ENCODE measurements at places on chromosomes 2 and 18.

GRCh38 chr2:233174137-233174536, 77.3 kb upstream of the ATG16L1 start:
- DNase-seq: no peak

DNA sequence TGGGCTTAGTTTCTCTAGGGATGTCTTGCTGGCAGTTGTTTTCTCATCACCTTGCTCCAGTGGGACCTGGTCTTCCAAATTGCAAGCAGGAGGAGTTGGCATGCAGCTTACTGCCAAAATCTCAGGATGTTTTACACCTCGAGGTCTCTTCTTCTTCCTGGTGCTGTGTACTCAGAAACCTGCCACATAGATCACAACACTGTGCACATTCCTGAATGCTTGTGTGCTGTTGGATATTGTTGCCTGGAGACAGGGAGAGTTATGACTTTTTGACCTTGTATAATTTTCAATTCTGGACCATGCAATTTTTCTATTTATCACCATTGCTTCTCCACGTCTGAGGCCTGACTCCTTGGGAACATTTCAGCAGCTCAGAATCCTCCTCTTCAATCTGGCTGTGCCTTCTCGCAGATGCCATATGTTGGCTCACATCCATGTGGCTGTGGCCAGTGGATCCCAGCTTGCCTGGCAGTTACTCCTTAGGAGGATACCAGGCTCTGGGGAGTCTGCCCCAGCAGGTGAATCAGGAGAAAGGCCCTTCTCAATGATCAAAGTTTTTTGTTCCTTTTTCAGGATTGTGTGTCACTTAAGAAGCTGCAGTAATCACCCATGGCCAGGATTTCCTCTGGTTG, 489.3 kb downstream of the TSN start:
- no peak for DNase-seq

DNA sequence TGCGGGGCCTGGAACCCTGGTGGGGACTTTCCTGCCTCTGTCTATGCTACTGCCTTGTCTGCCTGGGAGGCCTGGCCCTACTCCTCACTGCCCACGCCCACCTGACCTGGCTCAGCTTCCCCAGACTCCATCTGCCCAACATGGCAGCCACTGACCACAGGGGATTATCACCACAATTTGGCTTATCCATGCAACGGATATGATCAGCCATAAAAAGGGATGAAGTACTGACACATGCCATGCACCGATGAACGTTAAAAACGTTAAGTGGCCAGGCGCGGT, 5.9 kb upstream of the KCNF1 start:
- DNase-seq: no peak

DNA sequence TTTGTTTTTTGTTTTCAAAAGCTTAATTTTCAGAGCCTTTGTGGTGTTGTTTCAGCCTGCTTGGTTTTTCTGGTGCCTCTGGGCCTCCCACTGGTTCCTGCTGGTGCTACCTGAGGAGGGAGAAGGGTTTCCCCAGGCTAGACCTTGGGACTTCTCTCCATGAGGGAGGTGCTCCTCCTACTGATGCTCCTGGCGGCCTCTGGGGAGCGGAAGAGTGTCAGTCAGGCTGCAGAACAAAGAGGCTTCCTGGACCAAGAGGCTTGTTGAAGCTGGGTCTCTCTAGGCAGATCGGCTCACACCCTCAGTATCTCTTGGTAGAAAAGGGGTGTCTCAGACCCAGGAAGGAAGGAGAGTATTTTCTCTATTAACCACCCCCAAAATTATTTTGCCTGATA, 32.2 kb downstream of the RFX8 start:
- DNase-seq: no peak

DNA sequence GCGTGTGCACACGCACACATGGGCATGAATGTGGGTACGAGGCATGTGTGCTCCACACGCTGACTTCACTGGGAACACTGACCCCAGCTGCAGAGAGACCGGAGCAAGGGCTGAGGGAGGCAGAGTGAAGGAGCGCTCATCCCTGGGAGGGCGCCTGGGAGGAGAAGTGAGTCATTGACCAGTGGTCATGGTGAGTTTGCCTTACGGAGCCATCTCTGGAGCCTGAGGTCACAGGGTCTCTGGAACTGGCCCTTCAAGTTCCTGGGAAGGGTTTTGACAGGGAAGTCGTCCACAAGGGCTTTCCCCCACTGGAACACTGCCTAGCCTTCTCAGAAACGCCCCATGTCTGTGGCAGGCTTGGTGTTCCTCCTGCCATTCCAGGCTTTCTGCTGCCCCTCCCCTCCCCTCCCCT, 14.3 kb upstream of the TMEM185B start:
- DNase-seq: no peak

- no peak for DNase-seq
Observed at GRCh38 chr18:41353777-41354528, 601.1 kb upstream of the PIK3C3 start.

DNA sequence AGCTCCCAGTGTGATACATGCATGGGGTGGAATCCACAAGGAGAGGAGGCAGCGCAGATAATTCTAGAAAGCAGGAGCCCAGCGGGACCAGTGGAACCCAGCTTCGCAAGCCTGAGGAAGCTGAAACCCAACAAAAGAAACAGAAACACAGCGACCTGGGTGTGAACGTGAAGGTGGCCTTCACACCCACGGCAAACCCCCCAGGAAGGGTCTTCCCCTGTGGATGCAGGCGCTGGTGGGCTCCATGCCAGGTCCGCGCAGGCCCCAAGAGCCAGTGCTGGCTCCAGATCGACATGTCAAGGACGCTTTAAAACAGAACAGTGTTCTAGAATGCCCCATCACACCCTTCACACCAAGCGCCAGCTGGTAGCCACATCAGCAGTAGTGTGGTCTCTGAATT, 22.1 kb downstream of the KIF1A start:
- DNase-seq: no peak

GRCh38 chr2:240958366-240959213, 39.8 kb upstream of the SNED1 start:
- DNase-seq: no peak

GRCh38 chr2:218991674-218992168, 1.5 kb downstream of the CRYBA2 start:
- no peak for DNase-seq

DNA sequence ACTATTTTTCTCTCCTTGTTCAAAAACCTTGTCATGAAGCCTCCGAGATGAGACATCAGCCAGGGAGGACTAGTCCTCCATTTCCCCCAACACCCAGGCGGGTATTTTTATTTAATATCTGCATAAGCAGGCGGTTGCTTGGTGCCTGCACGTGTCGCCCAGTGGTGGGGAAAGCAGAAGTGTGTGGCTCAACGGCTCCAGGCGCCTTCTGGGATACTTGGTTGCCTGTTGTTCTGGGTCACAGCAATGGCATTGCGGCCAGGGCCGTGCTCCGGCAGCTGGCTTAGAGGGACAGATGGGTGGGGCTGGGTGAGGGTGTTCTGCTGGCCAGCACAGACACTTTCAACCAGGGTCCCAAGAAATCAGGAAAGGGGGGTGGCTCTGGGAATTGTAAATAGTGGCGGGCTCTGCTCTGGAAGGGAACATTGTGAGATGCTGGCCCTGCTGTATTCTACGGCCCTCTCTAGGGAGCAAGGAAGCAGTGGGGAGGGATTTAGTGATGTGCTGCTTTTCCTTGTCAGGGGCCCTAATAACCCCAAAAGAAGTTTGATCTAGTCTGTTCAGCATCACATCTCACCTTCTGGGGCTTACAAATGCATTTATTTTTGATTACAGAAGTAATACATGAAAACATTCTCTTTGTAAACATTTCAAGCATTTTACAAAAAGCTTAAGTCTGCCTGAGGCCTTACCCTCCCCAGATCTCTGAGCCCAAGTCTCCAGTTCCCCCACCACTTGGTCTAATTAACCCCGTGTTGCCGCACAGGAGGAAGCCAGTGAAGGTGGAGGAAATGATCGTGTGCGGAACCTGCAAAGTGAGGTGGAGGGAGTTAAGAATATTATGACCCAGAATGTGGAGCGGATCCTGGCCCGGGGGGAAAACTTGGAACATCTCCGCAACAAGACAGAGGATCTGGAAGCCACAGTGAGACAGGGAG, 1.1 kb downstream of the VAMP8 start:
- no peak for DNase-seq

DNA sequence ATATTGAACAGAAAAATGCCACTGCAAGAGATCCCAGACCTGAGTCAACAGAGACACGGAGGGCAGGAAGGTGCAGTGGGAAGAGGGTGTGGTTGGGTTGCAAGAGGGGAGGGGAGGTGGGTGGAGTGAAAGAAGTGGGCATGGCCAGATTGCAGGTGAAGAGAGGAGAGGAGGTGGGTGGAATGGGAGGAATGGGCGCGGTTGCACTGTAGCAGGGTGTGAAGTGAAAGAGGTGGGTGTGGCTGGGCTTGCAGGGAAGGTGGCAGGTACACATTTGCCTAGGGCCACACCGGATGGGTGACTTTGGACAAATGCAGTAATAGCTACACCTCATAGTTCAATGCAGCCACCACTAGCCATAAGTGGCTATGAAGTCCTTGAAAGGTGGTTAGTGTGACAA, 71.1 kb downstream of the DOCK10 start:
- no peak for DNase-seq

- no peak for DNase-seq
Observed at GRCh38 chr18:59228351-59228750, 8.4 kb downstream of the GRP start.

DNA sequence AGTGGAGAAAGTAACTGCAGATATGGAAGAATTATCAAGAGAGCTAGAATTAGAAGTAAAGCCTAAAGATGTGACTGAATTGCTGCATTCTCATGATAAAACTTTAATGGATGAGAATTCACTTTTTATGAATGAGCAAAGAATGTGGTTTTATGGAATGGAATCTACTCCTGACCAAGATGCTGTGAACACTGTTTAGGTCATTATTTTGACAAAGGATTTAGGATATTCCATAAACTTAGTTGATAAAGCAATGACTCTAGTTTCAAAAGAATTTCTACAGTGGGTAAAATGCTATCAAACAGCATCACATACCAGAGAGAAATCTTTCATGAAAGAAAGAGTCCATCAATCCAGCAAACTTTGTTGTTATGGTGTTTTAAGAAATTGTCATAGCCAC, 1317.7 kb upstream of the ACVR2A start:
- no peak for DNase-seq

GRCh38 chr18:24491927-24492834, 31.7 kb downstream of the HRH4 start:
- peak; percentile 12 for DNase-seq

All from stimulated activated CD8-positive, alpha-beta memory T cell treated with anti-CD3 and anti-CD28 coated beads, Interleukin-4, amount 100 ng/mL, for 24 hours (primary cell).